ENCODE measurements at places on chromosomes 2 and 18.

- DNase-seq: no peak
Measured at GRCh38 chr2:172861098-172861497, 125.5 kb downstream of the RAPGEF4 start.

GRCh38 chr2:218036371-218036770 lies 32.7 kb upstream of the RUFY4 start:
- no peak for DNase-seq

- DNase-seq: no peak
Measured at GRCh38 chr2:44275927-44276303, 635 bp downstream of the SLC3A1 start.

DNA sequence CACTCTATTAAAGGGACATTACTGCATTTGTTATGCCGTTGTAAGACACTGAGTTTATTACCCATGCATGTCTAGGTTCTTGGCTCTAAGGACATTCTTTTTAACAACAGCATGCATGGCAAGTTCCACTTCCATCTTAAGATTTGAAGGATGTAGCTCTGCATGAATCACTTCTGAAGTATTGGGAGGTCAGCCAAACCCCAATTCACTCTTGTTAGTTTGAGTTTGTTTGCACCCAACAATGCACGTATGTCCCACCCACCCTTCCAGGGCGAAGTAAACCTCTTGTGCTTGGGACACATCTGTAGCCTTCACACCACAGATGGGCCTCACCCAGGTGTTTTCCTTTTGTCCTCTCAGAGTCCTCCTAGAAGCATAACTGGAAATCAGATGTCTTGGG lies 5.6 kb upstream of the LAMA3 start:
- DNase-seq: no peak

GRCh38 chr2:43738257-43738656 lies 35.6 kb upstream of the DYNC2LI1 start:
- DNase-seq: no peak

DNA sequence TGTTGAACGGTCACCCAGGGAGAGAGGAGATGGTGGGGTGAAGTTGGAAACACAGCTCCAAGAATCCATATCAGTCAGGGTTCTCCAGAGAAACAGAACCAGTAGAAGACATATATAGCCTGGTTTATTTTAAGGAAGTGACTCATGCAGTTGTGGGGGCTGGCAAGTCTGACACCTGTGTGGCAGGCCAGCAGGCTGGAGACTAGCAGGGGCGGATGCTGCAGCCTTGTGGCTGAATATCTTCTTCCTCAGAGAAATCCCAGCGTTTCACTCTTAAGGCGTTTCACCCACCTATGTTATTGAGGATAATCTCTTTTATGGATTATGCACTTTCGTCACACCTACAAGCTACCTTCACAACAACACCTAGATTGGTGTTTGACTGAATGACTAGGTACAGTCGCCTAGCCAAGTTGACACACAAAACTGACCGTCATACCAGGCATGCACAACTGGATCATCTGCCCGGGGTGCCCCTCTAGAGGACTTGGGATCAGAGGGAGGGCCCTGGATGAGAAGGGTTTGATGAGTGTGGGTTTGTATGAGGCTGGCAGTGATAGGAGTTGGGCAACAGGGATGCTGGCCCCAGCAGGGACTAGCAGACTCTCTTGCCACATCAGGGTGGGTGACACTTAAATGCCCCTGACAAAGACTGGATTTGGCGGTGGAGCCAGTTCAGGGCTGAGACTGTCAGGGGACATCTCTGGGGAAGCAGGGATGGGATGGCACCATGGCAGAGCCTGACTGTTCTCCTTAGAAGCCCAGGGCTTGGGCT lies 23.4 kb downstream of the MROH2A start:
- DNase-seq: no peak

DNA sequence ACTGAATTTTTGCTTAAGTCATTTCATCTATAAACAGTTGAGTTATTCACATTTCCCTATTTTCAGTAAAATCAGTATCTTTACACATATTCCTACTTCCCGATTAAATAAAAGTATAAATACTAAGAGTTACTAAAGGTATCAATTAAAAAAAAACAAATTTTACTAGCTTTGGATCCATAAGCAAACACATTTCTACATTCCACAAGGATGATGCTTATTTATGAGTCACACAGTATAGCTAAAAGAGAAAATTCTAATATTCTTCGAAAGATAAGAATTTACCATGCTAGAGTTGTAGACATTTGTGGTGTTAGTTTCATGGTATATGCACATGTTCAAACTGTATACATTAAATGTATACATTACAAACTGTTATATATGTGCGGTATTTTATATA lies 23.7 kb downstream of the PGAP1 start:
- DNase-seq: no peak

- no peak for DNase-seq
Measured at GRCh38 chr18:9803698-9804516, 81.9 kb upstream of the TXNDC2 start.

- DNase-seq: no peak
Measured at GRCh38 chr2:9385841-9386240, 37.5 kb downstream of the ITGB1BP1 start.

DNA sequence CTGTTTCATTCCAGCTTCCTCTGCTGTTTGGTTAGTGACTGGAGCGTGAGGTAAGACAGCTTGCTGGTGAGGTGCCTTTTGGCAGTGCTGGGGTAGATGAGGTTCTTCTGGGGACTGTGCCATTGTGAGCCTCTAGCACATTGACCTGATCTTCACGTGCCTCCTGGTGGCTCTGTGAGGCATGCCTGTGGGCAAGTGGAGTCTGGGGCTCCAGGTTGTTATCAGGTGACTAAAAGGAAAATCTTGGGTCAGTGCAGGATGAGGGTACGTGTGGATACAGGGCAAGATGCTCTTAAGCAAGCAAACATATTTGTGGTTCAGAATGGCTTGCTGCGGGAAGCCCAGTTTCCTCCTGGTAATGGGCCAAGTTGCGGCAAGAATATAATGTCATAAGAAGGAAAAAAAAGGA lies 75.4 kb downstream of the FHOD3 start:
- no peak for DNase-seq

GRCh38 chr2:207110310-207110709 lies 55.4 kb downstream of the KLF7 start:
- no peak for DNase-seq

GRCh38 chr2:105255979-105256378 lies 14.4 kb downstream of the GPR45 start:
- DNase-seq: no peak

DNA sequence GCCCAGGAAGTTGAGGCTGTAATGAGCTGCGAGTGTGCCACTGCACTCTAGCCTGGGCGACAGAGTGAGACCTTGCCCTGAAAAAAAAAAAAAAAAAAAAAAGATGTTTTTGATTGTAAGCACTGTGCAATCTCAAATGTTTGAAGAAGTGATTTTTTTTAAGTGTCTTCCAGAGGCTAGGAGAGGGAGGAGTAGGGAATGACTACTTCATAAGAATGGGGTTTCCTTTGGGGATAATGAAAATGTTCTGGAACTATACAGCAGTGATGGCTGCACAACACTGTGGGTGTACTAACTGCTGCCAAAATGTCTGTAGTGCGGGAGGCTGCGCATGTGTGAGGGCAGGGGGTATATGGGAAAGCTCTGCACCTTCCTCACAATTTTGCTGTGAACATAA lies 83.7 kb downstream of the MCFD2 start:
- no peak for DNase-seq

- DNase-seq: no peak
Measured at GRCh38 chr2:26251893-26252292, 7.2 kb downstream of the HADHB start.

GRCh38 chr2:220648628-220649027 lies 923.5 kb downstream of the EPHA4 start:
- DNase-seq: no peak

- no peak for DNase-seq
Measured at GRCh38 chr2:99488539-99489062, 1.2 kb downstream of the REV1 start.

DNA sequence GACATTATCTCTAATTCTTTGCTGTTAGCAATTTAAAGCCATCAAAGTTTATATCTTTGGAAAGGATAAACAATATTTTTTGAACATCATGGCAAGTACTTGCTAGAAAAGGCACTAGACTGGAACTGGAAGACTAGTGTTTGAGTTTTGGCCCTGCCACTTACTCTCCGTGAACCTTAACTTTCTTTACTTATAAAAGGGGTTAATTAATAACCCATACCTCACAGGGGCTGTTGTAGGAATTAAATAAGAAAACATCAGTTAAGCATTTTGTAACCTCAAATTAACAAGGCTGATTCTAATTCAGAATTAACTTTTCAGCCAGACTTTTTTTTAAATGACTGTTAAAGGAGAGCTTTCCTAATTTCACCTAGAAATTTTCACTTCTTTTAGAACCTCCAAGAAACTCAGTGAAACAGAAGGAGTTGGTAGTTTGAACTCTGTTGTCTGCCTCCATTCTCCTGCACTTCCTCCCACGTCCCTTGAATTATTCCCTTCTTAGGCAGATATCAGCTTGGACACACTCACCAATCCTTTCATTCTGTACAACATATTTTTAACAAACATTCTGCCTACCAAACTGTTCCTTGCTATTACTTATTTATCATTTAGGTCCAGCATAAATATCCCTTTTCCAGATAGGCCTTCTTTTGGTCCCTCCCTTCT lies 79.5 kb downstream of the COX7A2L start:
- no peak for DNase-seq

DNA sequence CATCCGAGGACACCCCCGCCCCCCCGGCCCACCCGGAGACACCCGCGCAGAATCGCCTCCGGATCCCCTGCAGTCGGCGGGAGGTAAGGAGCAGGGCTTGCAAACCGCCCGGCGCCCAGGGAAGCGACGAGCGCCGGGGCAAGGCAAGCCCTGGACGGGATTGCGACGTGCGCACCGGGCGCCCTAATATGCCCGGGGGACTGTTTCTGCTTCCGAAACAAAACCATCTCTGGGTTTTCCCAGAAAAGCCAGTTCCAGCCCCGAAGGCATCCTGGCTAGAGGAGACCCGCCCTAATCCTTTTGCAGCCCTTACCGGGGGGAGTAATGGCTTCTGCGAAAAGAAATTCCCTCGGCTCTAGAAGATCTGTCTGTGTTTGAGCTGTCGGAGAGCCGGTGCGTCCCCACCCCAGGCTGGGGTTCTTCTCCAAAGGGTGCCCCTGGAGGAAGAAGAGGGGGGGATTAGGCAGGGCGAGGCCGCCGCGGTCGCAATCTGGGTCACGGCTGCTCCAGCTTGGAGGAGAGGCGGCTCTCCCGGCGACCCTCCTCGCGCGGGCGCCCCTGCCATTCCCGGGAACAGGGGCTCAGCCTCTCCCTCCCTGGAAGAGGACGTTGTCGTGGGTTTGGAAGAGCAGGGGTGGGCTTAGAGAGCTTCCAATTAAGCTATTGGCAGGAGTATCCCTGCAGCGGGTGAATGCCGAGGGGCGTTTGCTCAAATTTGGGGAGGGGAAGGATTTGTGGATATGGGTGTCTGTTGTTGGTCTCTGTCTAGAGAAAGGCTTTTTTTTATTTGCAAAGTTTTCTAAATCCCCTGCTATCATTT lies 521 bp downstream of the MYCN start:
- no peak for DNase-seq

- DNase-seq: no peak
Measured at GRCh38 chr2:176521878-176522670, 252.8 kb downstream of the MTX2 start.

DNA sequence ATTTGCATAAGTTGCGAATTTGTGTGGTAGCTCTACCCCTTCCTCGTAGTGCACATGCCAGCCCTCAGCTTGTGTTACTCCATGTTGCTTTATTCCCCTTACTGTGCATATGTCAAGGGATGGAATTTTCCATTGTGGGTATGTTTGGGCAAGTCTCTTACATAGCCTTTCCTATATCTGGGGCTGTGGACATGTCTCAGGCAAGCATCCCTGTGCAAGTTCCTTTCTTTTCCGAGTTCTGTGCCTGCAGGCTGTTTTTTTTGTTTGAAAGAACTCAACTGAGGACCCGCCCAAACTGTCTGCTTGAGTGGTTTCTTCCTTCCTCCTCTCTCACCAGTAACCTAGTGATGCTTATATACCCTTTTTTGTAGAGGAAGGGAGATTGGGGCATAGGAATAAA lies 1739.1 kb upstream of the PIK3C3 start:
- no peak for DNase-seq

DNA sequence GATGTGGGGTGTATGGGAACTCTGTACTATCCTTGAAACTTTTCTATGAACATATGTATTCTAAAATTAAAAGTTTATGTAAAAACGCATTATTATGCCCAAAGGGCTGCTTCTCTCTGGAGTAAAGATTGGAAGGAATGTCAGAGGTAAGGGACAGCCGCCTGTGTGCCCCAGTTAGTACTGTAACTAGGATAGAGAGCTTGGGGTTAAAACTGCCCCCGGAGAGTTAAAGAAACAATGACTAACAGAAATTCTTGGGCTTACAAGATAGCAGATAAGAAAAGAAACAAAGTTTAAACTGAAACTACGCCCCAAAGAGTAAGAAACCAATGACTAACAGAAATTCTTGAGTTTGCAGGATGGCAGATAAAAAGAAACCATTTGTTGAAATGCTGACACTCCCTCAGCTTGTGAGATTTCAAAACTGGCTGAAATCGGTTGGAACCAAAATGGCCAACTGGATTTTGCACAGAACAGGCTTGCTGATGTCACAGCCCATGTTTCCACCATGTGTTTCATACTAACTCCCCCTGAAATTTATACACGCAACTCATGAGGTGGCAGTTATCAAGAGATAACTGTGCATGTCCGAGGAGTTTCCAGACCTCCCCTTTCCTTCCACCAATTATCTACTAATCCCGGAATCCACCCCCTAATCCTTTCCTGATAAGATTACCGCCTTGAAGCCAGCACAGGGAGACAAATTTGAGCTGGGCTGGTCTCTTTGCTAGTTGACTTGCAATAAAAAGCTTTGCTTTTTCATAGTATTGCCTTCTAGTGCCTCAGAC lies 8.7 kb upstream of the TXNDC2 start:
- no peak for DNase-seq

GRCh38 chr2:46284796-46285195 lies 12.4 kb upstream of the EPAS1 start:
- DNase-seq: no peak

GRCh38 chr2:130743278-130743677 lies 12.1 kb upstream of the AMER3 start:
- DNase-seq: no peak

DNA sequence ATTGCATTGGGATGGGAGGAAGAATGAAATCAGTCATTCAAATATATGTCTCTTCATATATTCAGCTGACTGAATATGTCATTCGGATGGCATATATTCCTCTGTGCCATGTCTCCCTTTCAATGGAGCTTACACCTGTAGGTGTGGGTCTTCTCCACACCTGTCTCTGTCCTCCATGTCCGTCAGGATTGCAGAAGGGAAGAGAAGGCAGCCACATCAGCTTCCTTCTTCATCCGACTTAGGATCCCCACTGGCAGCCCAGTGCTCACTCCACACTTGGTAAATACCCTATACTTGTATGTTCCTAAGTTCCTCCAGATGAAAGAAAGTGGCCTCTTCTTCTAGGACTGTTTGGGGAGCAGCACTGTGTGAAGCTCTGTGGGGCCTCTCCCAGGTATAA lies 250.1 kb downstream of the BCL2 start:
- DNase-seq: no peak

DNA sequence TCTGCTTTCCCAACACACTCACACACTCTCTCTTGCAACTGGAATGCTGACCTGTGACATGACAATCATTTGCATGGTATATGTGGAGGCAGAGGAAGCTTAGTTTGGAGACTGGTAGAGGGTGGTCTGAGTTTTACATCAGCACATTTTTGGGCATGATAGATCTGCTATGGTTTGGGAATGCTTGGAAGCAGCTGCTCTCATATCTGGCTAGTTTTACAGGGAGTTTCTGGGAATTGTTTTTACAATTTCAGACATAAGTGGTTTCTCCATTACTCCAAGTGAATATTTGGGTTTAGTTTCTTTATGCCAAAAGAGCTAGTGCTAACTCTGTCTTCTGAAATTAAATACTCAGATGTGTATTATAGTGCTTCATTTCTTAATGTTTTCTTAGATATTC lies 977.6 kb downstream of the SUCLG1 start:
- DNase-seq: no peak
